ENCODE measurements at places on chromosomes 4 and X.

DNA sequence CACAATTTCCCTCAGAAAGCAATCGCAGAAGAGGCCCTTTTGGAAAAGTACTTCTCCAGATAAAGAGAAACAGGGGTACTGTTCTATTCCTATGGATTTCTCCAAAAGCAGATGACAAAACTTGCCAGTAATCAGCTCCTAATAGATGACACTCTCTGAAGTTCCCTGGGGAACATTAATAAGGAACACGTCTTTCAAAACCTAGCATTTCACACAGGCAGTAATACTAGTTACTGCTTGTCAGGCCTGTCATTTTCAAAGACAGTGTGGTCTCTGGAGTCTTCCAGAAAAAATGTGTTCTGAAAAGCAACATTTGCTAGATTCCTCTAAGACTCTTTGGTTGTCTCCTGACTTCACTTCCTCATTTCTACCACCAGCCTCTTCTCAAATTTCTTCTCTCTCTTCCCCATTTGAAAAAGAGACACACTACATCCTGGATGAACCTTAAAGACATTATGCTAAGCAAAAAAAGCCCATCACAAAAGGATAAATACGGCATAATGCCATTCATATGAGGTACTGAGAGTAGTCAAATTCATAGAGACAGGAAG lies 47.3 kb downstream of the CHRDL1 start:
- no peak for DNase-seq

- no peak for DNase-seq
These were observed 249.3 kb downstream of the ZNF674 start for GRCh38 chrX:46295963-46296362.

DNA sequence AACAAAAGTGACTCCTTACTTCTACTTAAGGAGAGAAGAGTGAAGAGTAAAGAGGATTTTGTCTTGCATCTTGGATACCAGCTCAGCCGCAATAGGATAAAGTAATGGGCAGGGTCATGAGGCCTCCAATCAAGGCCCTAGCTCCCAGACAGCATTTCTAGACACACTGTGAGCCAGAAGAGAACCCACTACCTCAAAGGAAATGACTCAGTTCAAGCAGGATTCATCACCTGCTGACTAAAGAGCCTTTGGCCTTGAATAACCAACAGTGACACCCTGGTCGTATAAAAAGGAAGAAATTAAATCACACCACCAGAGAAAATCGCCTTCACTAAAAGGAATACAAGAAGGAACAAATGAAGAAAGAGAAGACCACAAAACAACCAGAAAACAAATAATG lies 416.1 kb downstream of the PCDH18 start:
- DNase-seq: no peak

DNA sequence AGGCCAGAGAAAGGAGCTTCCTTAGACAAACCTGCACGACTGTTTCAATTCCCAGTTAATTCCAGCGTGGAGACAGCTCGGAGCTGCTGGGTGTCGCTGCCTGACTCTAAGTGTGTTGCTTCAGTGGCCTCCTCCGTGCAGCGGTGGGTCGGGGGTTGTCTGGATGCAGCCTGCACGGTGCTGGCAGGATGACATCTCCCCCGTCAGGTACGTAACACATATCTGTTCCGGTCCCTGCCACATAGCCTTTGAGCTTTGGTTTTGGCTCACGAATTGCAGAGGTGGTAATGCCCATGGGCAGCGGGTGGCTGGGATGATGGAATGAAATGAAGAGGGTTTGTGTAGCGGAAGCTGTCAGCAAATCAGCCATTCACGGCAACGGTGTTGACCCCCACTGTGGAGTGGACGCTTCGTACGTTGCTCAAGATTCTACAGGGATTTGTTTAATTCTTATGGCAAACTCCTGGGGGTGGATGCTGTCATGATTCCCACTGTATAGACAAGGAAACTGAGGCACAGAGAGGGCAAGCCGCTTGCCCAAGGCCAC lies 33.7 kb upstream of the HMX1 start:
- no peak for DNase-seq

GRCh38 chrX:39242187-39242586 lies 440.9 kb downstream of the MID1IP1 start:
- DNase-seq: no peak

DNA sequence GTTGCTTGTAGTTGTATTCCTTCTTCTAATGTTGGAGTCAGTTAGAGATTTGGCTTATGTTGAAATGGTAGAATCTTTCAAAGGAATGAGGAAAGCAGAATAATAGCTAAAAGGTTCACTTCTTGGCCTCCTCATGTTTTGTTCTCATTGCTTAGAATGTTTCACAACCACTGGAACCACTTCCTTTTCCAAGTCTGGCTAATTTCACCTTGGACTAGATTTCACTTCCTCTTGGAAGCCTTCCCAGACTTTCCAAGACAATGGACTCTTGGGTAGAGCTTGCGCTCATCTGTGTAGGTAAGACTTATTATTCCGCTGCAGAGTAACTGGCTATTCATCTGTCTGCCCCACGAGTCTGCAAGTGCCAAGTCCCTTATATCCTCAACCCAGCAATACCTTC lies 8.3 kb downstream of the SPATA18 start:
- no peak for DNase-seq

GRCh38 chr4:11548597-11549082 lies 119.9 kb upstream of the HS3ST1 start:
- DNase-seq: no peak
